Fibroblast of upper back skin (primary cell): ENCODE measurements at places on chromosomes 7 and 10.

DNA sequence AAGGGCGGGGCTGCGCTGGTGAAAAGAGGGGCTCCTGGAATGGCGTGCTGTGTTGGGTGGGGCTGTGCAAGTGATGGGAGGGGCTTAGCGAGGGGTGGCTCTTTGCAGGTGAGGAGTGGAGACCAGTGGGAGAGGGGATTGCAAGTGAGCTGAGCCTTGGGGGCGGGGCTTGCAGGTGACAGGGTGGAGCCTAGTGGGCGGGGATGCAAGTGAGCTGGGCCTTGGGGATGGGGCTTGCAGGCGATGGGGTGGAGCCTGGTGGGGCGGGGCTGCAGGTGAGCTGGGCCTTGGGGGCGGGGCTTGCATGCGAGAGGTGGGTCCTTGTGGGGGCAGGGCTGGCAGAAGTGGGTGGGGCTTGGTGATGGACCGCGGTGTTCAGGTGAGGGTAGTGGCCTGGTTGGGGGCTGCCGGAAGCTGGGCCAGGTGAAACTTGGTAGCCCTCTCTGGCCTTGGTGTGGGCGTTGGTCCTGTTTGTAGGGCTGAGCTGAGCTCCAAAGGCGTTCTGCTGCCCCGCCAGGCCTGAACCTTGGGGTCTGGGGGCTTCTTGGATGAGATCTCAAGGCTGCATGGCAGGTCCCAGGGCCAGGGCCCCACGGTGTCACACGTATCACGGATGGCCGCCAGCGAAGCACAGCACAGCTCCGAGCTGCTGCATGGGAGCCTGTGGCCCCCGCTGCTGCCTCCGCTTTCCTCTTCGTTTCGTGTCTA is 743 bp upstream of the PITRM1 start:
- no peak for DNase-seq

- peak; percentile 17 for DNase-seq
These were observed 90.8 kb upstream of the EEPD1 start for GRCh38 chr7:36062154-36062815.

GRCh38 chr10:20874261-20874660 is 22.9 kb downstream of the NEBL start:
- DNase-seq = no peak

- no peak for DNase-seq
These were observed 153.5 kb downstream of the RNF216 start for GRCh38 chr7:5627745-5628547.

GRCh38 chr7:49787980-49788379 is 14.5 kb downstream of the VWC2 start:
- no peak for DNase-seq

- DNase-seq = no peak
These were observed 6.1 kb downstream of the GIMAP1 start for GRCh38 chr7:150722431-150722931.

GRCh38 chr7:127667017-127667670 is 15.2 kb downstream of the SND1 start:
- DNase-seq = peak; percentile 73

- no peak for DNase-seq
These were observed 95.3 kb downstream of the ZNRF2 start for GRCh38 chr7:30379741-30380140.

DNA sequence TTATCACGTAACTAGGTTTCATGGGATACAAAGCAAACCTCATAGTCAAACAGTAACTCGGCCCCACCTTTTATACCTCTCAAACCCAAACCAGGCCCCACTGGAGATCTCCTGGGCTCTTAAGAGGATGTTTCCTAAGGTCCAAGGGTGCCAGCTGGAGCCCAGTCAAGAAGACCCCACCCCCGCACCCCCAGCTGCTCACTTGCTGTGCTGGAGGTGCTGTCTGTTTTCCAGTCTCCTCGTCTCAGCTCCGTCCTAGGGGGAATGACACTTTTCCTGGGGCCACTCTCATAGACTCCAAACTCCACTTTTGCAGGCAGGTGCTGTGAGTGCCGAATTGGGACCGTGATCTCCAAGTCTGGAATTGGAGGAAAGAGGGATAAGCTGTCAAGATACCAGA is 22.7 kb upstream of the TM9SF3 start:
- DNase-seq = no peak

DNA sequence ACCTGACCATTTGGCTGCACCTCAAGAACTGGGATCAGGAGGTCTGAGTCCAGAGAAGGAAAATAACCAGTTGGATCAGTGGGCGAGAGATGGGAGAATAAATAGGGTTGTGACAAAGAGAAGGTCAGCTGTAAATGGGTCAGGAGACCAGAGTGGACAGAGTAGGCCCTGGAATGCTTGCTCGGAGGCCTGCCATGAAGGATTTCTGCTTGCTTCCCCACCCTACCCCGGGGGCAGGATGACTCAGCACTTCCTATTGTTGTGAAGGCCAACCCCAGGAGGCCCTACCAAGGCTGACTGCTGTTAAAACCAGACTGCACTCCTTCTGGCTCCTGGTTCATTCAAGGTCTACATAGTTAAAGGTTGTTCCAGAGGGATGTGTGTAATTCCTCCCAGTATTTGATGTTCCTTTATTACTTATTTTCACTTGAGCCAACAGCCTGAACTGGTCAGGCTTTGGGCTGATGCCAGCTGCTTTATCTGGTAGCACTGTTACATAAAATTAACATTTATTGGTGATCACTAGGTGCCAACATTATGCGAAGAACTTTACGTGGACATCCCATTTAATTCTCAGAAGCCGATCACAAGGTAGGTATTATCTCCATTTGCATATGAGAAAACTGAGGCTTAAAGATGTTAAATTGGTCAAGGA is 27.3 kb upstream of the IFRD1 start:
- peak; percentile 91 for DNase-seq

GRCh38 chr7:6294839-6295238 is 22.4 kb upstream of the CYTH3 start:
- DNase-seq = peak; percentile 41

DNA sequence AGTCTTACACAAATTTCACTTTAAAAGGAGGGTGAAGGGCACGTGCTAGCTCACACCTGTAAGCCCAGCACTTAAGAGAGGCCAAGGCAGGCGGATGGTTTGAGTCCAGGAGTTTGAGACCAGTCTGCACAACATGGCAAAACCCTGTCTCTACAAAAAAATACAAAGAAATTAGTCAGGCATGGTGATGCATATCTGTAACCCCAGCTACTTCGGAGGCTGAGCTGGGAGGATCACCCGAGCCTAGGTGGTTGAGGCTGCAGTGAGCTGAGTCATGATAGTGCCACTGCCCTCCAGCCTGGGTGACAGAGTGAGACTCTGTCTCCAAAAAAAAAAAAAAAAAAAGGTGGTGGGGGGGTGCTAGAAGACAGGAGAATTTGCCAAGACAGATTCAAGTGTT is 237.3 kb upstream of the KLF14 start:
- no peak for DNase-seq

- DNase-seq = no peak
These were observed 196.1 kb downstream of the GRID1 start for GRCh38 chr10:86170255-86171108.

GRCh38 chr10:61835069-61835945 is 66.2 kb upstream of the ARID5B start:
- peak; percentile 80 for DNase-seq

GRCh38 chr7:114973147-114973546 is 51.3 kb downstream of the MDFIC start:
- peak; percentile 77 for DNase-seq

DNA sequence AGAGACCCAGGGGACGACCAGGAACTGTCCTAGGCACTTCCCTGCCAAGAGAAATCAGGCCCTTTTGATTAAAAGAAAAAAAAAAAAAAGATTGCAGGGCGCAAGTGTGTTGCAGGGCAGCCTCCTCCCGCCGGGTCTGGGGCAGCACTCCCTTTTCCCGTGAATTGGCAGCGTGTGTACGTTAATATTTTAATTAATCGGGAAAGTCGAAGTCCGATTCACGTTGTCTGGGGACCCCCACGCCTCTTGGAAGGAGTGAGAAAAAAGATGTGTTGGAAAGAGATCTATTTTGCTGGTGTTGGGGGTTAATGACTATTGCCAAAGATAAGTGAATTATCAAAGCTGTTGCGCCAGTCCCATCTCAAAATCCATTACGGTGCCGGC is 1.3 kb upstream of the EBF3 start:
- no peak for DNase-seq

GRCh38 chr7:46576950-46577349 is 655.9 kb upstream of the IGFBP3 start:
- no peak for DNase-seq

- no peak for DNase-seq
These were observed 44.5 kb upstream of the MRPS16 start for GRCh38 chr10:73296946-73297345.
